ENCODE measurements at places on chromosomes 1 and 21.

DNA sequence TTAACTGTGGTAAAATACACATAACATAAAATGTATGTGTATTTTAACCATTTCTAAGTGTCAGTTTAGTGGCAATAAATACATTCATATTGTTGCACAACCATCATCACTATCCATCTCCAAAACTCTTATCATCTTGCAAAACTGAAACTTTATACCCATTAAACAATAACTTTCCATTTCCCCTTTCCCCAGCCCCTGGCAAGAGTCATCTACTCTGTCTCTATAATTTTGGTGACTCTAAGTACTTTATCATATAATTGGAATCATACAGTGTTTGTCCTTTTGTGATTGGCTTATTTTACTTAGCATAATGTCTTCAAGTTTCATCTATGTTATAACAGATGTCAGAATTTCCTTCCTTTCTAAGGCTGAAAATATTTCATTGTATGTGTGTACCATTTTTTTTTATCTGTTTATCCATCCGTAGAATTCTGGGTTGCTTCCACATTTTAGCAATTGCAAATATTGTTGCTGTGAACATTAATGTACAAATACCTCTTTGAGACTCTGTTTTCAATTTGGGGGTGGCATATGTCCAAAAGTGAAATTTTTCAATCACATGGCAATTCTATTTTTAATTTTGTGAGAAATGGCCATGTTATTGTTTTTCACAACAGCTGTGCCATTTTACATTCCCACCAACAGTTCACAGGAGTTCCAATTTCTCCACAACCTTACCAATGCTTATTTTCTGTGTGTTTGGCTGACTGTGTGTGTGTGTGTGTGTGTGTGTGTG, 153.9 kb upstream of the GORAB start:
- DNase-seq, result no peak

- DNase-seq, result no peak
Observed at GRCh38 chr1:209486861-209487593, 96.5 kb upstream of the CAMK1G start.

- DNase-seq, result no peak
Observed at GRCh38 chr1:57222307-57222706, 201.6 kb downstream of the DAB1 start.

GRCh38 chr1:76944942-76945341, 77.7 kb downstream of the ST6GALNAC5 start:
- DNase-seq, result no peak

DNA sequence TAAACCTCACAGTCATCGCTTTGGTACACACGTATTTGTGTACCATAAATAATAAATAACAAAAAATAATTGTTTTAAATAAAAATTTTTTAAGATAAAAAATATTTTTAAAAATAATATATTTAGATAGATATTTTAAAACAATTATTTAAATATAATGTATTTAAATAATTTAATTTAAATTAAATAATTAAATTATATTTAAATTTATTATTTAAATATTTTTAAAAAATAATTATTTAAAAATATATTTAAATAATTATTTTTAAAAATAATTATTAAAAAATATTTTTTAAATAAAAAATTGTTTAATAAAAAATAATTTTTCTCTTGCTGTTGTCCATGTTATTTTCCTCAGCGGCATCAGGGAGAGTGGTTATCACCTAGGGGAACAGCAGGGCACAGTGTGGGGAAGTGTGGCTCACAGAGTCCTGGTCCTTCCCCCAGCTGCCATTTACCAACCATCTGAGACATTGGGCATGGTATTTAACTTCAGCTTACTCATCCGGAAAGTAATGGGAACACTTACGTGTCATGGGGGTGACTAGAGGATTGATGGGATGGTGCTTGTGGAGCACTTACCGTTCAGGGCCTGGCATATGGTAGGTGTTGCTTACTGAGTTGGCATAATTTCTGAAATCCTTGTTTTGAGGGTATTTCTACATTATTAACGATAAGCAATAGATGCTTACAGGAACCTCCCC, 92.9 kb upstream of the TSPAN2 start:
- no peak for DNase-seq

DNA sequence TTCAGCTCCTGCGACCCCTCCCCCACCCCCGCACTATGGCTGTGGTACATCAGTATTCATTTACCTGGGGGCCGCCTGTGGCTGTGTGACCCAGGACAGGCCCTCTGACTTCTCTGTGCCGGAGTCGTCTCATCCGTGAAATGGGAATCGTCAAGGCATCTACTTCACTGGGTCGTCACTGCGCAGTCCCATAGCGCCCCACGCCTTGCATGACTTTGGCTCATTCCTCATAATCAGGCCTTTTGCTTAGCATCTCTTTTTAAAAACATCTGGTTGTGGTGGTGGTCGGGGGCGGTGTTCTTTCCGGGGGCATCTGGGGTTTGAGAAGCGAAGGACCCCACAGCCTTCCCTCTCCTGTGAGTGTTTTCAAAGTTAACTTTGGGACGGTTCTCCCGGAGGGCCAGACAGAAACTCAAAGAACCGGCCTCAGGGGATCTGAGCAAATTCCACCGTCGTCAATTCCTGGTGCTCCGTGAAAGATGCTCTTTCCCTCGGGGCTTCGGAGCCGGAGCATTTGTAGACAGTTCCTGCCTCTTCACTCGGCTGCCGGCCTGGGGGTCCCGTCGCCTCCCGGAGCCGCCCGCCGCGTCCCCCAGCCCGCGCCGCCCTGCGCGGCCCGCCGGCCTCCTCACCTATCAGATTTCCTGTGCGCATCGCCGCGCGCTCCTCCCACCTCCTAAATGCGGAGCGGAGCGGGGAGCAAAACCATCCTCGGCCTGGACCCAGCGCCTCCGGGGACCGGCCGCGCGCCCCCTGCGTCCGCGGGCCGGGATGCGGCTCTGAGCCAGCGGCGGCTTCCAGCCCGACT, at the start of gene B3GALT5:
Gene B3GALT5 (plus strand): TSS at position 708 of the 808 bp plus-strand sequence. CDS start 47,620 bp downstream, outside the sequence.
- no peak for DNase-seq

GRCh38 chr1:64036549-64036948, 166.9 kb upstream of the UBE2U start:
- no peak for DNase-seq

GRCh38 chr1:208559597-208560329, 315.6 kb upstream of the PLXNA2 start:
- no peak for DNase-seq

- no peak for DNase-seq
Observed at GRCh38 chr1:19080721-19081120, 124.2 kb upstream of the IFFO2 start.

GRCh38 chr1:219792337-219793021, 135.9 kb downstream of the SLC30A10 start:
- DNase-seq, result no peak

DNA sequence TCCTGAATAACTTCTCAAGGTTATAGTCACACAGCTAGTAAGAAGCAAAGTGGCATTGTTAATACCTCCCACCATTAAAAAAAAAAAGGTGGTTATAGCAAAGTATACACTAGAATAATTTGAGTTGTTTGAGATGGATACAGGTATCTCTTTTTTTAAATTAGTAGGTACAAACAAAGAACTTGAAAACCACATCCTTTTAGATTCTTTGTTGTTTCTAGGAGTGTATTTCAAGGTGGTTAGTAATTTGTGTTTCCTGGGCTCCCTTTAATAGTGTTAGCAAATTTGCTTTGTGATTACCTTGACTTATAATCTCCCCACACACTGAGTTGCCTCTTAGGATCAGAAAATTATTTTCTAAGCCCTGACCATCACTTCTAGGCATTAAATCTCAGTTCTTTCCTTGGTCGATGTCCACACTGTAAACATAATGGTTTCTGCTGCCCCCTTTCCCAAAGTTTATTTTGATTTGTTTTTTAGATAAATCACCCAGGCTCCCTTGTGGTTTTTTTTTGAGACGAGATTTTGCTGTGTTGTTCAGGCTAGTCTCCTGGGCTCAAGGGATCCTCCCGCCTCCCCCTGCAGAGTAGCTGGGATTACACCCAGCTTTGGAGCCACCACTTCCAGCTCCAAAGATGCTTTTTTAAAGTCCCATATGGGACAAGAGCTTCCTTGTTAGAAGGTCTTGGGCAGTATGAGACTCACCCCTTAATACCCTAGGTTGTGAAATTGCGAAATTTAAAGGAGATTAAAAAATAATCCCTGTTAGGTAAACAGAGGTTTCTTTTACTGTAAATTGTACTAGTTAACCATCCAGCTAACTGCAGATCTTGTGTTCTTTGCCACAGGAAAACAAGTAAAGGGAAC, 6.2 kb downstream of the AKIRIN1 start:
- no peak for DNase-seq

DNA sequence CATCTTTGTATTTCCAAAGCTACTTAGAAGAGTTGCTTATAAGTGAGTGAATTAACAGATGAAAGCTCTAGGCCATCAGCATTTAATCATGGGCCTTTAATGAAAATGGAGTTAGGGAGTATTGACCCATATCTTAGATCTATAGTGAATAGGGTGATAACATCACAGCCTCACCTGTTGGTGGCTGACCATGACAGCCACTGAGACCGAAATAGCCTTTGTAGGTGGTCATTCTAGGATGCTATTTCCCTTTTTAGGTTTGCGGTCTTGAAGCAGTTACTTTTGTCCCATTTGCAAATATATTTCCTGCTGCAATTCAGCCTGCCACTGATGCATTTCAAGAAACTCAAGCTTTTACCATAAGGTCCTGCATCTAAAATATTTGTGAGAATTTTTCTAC, 410.1 kb upstream of the LYPLAL1 start:
- no peak for DNase-seq

GRCh38 chr1:209619696-209620486, 32.3 kb downstream of the LAMB3 start:
- no peak for DNase-seq

DNA sequence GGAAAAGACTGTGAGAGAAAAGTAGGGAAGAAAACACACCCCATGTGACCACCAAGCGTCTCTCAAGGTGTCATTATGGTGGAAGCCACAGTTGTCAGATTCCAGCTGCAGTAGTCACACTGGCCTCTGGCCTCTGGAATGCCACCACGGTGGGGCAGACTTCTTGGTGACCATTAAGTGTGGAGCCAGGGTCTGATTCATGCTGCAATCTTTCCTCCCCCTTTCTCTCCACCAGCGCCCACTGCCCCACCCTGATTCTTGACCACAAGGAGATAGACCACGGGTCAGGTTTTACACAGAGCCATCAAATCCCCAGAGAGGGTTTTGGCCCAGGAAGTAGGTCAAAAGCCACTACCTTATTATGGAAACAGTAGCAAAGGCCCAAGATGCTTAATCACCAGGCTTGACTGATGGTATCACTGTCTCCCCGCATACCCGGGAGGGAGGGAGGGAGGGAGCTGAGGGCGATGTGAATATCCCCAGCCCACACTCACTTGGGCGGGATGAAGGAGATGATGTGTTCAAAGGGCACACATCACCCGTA, 52.7 kb upstream of the GRHL3 start:
- no peak for DNase-seq

- no peak for DNase-seq
Observed at GRCh38 chr1:95723346-95723745, 489.3 kb downstream of the RWDD3 start.

DNA sequence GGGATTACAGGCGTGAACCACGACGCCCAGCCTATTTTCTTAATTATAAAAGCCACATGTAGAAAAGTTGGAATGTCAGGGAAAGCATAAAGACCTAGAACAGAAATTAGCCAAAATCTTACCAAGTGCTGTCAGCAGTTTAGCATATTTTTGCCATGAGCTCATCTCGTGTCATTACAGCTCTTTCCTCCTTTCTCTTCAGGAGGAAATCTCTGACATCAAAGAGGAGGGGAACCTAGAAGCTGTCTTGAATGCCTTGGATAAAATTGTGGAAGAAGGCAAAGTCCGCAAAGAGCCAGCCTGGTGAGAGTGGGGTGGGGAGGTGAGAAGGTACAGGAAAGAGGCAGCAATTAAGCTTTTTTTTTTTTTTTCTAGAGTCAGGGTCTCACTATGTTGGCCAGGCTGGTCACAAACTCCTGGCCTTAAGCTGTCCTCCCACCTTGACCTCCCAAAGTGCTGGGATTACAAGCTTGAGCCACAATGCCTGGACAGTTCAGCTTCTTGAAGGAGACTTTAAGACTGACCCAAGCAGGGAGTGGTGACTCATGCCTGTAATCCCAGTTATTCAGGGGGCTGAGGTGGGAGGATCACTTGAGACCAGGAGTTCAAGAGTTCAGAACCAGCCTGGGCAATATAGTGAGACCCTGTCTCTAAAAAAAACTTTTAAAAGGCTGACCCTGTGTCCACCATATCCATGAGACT, 8.4 kb upstream of the BGLAP start:
- DNase-seq, result no peak

DNA sequence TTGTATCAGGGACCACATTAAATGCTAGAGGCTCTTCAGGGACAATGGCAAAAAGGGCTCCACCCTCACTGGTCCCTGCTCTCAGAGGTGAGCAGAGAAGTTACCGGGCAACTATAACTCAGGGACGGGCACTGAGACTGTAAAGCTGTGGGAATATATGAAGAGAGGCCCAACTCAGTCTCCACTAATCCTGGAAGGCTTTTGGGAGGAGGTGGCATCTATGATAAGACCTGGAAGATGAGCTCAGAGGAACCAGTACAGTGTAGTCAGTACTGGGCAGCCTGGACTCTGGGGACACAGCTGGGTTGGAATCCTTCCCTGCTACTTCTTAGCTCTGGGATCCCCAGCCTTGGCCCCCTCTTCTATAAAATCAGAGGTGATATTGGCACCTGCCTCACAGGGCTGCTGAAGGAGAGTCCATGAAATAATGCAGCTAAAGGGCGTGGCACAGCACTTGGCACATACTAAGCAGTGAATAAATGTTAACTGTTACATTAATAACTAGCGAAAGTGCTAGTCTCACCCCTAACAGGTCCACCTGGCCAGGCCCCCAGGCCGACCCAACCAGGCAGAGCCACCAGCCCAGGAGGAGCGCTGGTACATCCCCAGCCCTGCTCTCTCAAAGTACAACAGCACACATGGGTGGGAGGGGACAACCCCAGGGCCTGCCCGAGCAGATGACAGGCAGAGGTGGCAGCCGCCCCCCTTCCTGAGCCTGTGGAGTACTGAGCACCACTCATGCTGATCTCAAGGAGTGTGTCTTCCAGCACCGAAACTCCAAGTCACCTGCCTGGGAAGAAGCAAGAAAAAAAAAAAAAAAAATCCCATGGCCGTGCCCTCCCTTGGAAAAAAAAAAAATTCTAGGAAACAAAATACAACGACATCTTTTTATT, 62.7 kb downstream of the CASZ1 start:
- no peak for DNase-seq

- no peak for DNase-seq
Observed at GRCh38 chr1:241310451-241310850, 46.6 kb downstream of the RGS7 start.

DNA sequence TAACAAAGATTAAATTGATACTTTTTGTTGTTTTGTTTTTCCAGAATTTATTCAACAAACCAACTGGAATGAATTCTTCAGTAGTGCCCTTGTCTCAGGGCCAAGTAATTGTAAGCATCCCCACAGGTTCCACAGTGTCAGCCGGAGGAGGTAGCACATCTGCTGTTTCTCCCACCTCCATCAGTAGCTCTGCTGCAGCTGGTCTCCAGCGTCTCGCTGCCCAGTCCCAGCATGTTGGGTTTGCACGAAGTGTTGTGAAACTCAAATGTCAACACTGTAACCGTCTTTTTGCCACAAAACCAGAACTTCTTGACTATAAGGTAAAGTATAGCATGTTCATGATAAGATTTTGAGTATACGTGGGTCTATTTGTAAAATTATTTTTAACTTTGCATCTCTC, 118.5 kb downstream of the ZMYM4 start:
- DNase-seq, result no peak

- no peak for DNase-seq
Observed at GRCh38 chr1:42006836-42007235, 88.1 kb upstream of the HIVEP3 start.

Data from NCI-H1930 (cell line).